AML-193 (cell line): ENCODE measurements at places on chromosomes 3 and 15.

DNA sequence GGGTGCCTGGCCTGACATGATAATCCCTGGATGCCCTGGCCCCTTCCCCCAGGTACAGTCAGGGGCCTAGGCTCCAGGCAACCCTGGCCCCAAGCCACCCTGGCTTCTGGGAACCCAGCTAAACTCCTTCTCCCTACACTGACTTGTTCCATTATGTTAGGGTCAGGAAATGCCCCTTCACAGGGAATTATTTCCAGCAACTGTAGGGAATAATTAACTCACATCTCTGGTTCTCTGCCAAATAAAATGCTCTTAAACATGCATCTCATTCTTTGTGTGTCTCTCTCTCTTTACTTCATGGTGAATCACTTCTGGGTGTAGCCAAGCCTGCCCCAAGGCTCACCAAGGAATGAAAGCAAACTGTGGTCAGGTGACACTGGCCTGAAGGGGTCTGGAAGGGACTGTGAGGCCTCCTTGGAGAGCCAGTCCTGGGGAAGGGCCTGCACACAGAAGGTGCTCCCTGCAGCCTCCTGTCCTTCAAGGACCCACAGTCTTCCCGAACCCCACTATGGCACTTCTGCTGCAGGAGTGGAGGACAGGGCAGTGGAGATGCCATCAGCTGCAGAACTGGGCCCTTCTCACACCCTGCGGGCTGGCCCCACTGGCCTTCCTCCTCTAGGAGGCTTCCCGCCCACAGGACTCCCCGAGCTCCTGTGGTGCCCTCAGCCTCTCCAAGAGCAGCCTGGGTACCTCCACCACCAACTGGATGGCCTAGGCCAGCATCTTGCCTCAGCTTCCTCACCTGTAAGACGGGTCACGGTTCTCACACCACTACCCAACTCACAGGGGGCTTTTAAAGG is 17.6 kb downstream of the TKT start:
- no peak for DNase-seq

DNA sequence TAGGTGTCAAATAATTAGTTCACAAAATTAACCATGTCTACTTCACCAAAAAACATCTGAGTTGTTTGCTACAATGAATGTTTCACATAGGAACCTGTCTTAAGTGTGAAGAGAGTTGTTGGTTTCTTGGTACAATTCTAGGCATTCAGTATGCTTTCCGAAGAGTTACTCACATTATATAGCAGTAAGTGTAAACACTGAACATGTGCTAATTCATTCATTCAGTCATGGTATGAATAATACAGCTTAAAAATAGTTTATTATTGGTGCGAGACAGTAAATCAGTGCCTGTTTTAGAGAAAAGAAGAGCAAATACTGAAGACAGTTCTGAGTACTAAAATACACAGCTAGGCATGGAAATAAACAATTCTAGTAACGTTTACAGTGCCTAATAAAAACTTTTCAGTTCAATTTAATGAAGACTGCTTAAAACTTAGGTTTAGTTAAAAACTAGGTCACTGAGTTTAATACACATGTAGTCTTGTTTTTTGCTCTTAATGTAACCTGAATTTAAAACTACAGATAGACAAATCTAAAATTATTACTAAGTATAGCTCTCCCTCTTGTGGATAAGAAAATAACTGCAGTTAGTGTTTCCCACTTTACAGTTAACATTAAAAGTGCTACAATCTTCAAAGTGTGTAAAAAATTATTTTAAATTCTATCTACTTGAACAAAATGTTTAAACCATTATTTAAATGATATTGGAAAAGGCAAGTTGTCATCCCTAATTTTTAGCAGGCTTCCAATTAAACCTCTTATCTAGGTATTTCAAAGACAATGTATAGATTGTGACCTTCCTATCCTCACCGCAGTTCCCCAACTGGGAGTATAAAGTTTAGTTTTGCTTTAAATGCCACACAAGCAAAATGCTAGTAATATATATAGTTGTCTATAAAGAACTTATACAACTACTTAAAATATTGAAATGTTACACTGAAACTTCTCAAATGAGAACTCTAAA is 20.1 kb upstream of the ZCWPW2 start:
- DNase-seq = peak; percentile 53

DNA sequence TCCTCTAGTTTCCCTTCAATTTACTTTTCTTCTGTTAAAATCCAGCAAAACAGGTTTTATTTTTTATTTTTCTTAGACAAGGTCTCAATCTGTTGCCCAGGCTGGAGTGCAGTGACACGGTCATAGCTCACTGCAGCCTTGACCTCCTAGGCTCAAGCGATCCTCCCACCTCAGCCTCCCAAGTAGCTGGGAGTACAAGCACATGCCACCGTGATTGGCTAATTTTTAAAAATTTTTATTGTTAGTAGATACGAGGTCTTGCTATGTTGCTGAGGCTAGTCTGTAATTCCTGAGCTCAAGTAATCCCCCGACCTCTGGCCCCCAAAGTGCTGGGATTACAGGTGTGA is 41.6 kb downstream of the ILDR1 start:
- DNase-seq = no peak

DNA sequence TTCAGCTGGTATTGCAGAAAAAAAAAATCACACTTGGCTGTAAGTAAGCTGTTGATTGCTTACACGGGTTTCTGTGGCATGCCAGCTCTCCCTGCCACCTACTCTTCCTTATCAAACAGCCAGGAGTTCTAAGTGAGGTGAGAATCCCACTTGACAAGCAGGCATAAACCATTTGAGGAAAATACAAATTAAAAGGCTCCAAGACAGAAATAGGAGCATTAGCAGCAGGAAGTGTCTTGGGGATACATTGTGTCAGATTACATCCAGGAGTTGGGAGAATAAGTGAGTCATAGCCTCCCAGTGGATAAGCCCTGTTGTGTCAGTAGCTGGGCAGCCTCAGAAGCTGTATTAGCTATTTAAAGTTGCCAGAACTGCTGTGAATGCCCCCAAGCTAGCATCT is 256.0 kb downstream of the CNTN4 start:
- no peak for DNase-seq

- no peak for DNase-seq
These were observed 196.2 kb upstream of the CFAP20DC start for GRCh38 chr3:59245859-59246501.

- no peak for DNase-seq
These were observed 228.8 kb upstream of the ALCAM start for GRCh38 chr3:105137911-105138310.

GRCh38 chr15:82044373-82045178 is 1.2 kb downstream of the MEX3B start:
- DNase-seq = no peak

- peak; percentile 20 for DNase-seq
These were observed 191.6 kb downstream of the GAP43 start for GRCh38 chr3:115814778-115815380.

DNA sequence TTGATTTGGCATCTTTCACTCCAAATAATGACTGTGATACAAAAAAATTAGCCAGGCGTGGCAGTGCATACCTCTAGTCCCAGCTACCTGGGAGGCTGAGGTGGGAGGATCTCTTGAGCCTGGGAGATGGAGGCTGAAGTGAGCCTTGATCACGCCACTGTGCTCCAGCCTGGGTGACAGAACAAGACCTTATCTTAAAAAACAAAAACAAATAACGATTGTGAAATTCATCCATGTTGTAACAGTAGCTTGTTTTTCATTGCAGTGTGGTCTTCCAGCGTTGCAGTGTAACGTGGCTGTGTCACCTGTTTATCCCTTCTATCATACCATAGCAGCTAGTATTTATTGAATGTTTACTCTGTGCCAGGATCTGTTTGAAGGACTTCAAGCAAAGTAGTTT is 120.9 kb downstream of the ITPR1 start:
- DNase-seq = no peak

DNA sequence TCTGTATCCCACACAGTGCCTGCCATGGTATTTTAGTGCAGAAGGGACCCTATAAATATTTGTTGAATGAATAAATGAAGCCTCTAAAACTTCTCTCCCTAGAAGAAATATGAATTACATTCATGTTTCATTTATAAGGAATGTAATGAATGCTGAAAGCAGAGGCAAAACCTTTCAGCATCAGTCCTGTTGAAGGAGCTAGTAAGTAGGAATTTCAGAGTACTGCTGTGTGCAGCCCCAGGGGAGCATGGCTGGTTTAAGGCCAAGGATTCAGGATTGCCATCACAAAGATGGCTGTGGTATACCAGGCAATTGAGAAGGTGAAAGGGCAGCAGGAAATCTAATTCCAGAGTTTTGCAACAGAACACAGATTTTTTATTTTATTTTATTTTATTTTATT is 1131.4 kb downstream of the IGSF11 start:
- no peak for DNase-seq

DNA sequence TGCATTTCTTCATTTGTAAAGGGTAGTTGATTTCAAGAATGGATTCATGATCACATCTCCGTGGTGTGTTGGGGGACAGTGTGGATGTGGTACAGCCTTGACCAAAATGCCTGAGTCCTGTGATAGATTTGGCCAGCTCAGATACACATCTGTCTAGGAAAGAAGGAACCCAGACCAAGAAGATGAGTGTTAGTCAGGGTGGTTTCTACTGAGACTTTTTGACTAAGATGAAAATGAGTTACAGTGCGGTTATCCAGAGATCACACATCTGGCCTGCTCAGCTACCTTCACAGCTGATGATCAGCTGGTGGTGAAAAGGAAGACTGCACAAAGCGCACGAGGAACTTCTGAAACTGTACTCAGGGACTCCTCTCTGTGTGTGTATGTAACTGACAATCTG is 68.0 kb downstream of the FNDC3B start:
- DNase-seq = no peak

- DNase-seq = no peak
These were observed 225.9 kb downstream of the IGSF11 start for GRCh38 chr3:118808723-118809122.

DNA sequence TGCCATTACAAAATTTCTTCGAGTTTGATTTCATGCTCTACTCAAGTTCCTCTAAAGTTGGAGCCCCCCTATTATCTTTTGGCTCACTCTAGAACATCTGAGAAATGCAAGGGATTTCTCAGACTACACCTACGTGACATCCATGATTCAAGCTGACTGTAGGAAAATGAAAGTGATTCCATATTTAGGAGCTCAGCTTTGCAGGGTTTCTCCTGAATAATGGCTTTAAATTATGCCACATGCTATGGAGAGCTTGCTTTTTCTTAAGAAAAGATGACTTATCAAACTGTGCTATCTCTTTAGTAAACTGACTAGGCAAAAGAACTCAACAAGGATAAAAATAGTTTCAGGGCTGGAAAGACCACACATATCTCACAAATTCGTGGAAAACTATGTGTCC is 292.1 kb downstream of the LSAMP start:
- no peak for DNase-seq

- DNase-seq = peak; percentile 96
These were observed 250.9 kb upstream of the CFAP20DC start for GRCh38 chr3:59300733-59301132.

GRCh38 chr3:46406443-46406787 is 451 bp downstream of the CCR5AS start:
- no peak for DNase-seq

DNA sequence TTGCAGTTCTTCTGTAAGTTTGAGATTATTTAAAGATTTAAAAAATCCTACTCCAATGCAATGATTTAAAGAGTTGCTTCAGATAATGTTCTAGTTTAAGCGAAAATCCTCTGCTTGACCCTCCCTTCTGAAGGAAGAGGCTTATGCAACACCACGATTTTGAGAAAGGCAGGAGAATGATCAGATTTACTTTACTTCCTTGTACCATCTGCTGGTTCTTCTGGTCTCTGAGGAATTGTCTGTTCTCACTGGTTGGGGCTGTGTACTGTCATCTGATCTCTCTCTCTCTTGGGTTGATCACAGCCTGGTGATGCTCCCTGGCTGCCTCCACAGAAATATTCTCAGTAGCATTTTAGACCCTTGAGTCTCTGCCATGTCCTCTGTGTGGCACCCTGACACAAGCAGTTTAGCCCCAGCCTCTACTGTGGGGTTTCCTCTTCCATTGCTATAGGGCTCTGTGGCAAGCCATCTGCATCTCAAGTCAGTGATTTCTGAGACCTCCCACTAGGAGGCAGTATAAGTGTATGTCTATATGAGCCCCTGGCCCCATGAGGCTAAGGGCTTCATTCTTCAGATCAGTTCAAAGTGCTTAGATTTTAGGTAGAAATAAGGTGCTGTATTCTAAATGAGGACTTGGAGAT is 50.8 kb upstream of the PLAAT1 start:
- DNase-seq = peak; percentile 36

GRCh38 chr3:178082326-178082906 is 453.8 kb upstream of the KCNMB2 start:
- no peak for DNase-seq

DNA sequence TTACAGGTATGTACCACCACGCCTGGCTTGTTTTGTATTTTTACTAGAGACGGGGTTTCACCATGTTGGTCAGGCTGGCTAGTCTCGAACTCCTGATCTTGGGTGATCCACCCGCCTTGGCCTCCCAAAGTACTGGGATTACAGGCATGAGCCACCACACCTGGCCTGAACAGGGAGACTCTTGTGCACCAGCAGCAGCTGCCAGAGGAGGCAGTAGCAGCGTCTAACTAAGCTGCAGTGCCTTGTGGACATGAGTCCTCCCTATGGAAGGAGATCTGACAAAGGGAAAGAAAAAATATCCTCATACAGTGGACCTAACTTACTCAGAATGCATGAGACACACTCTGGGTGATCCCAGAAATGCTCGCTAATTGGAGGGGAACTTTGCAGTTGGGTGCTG is 36.8 kb upstream of the NEO1 start:
- no peak for DNase-seq

DNA sequence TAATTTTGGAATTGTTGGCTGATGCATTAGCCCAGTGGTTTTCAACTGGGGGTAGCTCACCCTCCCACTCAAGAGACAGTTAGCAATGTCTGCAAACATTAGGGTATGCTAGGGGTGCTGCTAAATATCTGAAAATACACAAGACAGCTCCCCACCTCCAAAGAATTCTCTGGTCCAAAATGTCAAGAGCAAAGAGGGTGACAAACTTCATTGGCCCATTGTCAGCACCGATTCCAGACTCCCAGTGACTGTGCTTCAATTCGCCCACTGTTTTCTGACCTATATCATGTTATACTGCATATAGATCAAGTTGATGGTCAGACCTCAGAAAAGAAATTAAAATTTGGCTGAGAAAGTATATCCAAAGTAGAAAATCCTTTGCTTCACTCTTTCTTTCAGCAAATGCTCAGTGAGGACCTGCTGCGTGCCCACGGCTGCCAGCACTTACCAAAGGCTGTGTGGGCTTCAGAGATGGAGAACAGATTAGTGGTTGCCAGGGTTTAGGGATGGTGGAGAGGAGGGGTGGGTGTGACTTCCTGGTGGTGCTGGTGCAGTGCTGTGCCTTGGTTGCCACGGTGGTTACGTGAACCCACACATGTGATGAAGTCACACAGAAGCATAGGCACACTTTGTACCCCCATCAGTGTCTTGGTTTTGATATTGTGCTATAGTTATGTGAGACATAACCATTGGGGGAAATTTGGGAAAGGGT is 204.0 kb downstream of the PLCL2 start:
- no peak for DNase-seq
